Aorta (tissue), 5 donors: ENCODE measurements at places on chromosomes 4 and X. TPM values are rescaled to one million over a fixed set of nuclear protein-coding genes. Genes with fewer than 3 reads are reported as not detected.

EVC2 gene
- 12.2 TPM for total RNA-seq

HMX1 gene
- not detected for total RNA-seq

MAGEA12 gene
- total RNA-seq = not detected

TRIML2 gene
- total RNA-seq = not detected
